ENCODE measurements at places on chromosomes 6 and 20. TPM values are rescaled to one million over a fixed set of nuclear protein-coding genes. Genes with fewer than 3 reads are reported as not detected.
A peak's percentile ranks its signal among the peaks of the same experiment; 100 is the strongest.

CCR6 gene
- not detected for total RNA-seq

PMEPA1 gene
- total RNA-seq = 12.2 TPM

OPRL1 gene
- total RNA-seq = 0.51 TPM

LGSN gene
- not detected for total RNA-seq

SLC16A10 gene
- total RNA-seq = 1.2 TPM

IYD gene
- total RNA-seq = under 0.01 TPM

CRISP1 gene
- total RNA-seq = not detected

BNIP5 gene
- total RNA-seq = not detected

- DNase-seq = no peak
Measured at GRCh38 chr6:8434727-8435092, 635 bp downstream of the SLC35B3 start.

DNA sequence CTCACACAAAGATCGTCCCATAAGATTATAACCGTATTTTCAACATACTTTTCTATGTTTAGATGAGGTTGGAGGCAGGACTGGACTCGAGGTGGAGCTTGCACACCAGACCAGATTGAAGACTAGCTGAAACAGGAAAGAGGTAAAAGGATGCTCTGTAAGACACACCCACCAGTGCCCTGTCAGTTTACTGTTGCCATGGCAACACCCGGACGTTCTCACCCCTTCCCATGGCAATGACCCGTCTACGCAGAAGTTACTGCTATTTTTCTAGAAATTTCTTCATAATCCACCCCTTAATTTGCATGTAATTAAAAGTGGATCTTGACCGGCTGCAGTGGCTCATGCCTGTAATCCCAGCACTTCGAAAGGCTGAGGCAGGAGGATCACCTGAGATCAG is 13.6 kb upstream of the SRSF6 start:
- no peak for DNase-seq

GRCh38 chr20:62823688-62824475 is 7.0 kb downstream of the COL9A3 start:
- no peak for DNase-seq

GRCh38 chr20:36210436-36211021 is 25.7 kb upstream of the AAR2 start:
- no peak for DNase-seq

DNA sequence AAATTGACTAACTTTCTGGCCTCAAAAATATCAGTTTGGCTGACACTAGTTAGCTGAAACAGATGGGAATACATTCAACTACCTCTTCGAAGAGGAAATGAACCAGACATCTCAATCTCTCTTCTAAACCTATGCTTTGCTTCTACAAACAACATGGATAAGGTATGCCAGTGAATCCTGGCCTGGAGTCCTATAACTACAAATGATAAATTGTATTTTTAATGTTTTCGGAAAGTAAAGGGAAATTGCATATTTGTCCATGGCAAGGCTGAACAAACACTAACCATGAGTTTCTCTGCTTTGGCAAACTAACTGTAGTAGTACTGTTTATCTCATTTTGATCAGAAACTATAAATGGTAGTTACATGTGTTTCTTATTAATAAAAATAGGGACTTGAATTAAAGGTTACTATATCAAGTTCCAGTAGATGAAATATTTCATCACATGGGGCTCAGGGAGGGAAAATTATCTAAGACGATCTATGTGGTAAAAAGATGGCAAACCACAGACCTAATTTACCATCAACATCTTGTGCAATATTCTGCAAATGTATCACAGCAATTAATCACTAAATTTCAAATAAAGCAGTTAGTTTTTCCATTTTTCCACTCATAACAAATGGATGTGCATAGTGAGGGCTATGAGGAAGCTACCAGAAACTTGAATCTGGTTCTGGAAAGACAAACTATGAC is 76.8 kb downstream of the COL12A1 start:
- DNase-seq = no peak

- DNase-seq = peak; percentile 76
Measured at GRCh38 chr6:47057830-47058540, 15.9 kb upstream of the ADGRF1 start.

DNA sequence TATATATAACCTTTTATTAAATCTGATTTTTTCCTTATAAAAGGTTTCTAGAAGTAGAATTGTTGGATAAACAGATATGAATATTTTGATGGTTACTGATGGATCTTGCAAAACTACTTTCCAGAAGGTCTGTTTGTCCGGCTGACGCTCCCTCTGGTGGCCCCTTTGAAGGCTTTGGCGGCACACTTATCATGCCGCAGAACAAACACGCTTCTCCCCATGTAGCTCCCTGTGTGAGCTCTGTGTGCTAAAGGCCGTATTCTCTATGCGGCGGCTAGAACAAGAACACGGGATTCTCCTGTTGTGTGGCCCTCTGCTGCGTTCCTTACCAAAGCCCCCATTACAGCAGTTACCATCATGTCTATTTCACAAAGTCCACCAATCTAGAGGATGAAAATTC is 30.0 kb downstream of the PPP1R3G start:
- DNase-seq = no peak

GRCh38 chr20:20462185-20462584 is 94.3 kb downstream of the INSM1 start:
- no peak for DNase-seq

GRCh38 chr6:17591287-17591686 is 8.8 kb upstream of the FAM8A1 start:
- DNase-seq = no peak

DNA sequence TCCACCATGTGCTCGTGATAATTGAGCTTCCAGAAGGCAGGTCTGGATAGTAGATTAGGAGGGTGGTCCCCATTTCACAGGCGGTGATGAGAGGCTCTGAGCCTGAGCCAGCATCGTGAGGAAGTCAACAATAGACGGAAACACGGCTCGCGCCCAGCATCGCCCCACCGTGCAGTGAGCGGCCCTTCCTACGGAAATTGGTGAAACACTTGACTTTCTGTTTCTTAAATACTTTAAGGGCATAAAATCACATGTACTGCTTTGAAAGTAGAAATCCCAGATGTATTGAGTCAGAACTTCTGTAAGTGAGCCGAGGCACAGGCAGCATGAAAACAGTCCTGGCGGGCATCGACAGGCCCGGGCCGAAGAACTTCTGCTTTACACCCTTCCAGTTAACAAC is 4.3 kb upstream of the KIF25 start:
- no peak for DNase-seq

GRCh38 chr6:89992818-89993217 is 98.5 kb downstream of the GJA10 start:
- DNase-seq = no peak

DNA sequence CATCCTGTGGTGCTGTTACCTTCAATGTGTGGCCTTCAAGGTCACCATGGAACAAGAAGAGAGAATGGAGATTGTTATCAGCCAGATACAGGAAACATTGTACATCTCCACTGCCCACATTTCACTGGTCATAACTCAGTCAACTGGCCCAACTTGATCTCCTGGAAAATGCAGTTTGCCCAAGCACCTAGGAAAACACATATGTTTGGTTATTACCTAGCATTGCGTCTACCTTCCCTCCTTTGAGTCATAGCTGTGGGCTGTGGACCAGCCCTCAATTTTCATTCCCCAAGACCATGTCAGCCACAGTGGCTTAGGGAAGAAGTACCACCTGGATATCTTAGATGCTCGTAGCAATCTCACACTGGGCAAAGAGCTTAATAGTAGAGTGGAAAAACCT is 513.4 kb downstream of the KIF16B start:
- DNase-seq = no peak

- DNase-seq = no peak
Measured at GRCh38 chr6:159913862-159914564, 23.2 kb downstream of the MAS1 start.

- DNase-seq = peak; percentile 46
Measured at GRCh38 chr20:38452880-38453624, 17.9 kb upstream of the SNHG17 start.

All from Daoy (cell line).